ENCODE measurements at places on chromosomes 2 and 18.

DNA sequence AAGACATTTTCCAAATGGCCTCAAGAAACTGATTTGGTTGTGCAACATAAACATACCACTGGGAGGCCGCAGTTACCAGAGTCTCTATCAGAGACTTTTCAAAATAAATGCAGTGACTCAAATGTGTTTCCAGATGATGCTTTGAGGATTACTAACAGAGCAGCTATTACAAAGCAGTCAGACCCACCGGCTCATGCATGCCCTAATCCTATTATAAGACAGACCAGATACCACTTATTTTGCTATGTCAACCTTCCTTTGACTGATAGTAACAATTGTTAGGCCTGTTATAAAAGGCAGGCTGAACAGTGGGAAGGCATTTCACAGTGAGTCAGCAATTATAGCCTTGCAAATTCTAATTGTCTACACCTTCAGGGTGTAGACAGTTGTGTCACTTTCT lies 217.7 kb downstream of the LRRTM1 start:
- DNase-seq, result no peak

GRCh38 chr18:74942319-74942910 lies 266.5 kb downstream of the PTGR3 start:
- no peak for DNase-seq

GRCh38 chr2:137172162-137172561 lies 406.8 kb downstream of the THSD7B start:
- peak; percentile 4 for DNase-seq

GRCh38 chr2:105761931-105762515 lies 17.3 kb downstream of the NCK2 start:
- no peak for DNase-seq

- DNase-seq, result peak; percentile 57
Observed at GRCh38 chr18:59957957-59958356, 58.2 kb downstream of the PMAIP1 start.
